ENCODE measurements at places on chromosomes 6 and 20.

GRCh38 chr6:39590871-39591393 lies 134.3 kb downstream of the KIF6 start:
- DNase-seq, result no peak

DNA sequence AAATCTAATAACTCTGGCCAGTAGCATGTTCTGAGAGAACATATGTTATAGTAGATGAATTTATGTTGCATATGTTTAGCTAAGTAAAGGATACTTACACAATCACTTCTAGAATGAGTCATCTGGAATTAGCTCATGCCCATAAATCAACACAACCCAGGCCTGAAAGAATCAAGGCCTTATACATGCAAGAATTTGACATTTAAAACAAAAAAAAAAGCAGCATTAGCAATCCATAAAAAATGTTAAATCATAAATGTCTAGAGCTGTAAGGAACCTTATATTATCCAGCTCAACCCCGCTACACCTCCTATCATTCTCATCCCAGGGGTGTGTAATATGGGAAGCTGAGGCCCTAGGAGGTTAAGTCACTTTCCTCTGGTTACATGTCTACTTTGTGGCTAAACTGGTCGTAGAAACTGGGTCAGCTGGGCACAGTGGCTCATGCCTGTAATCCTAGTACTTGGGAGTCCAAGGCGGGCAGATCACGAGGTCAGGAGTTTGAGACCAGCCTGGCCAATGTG lies 105.2 kb upstream of the CARMIL1 start:
- DNase-seq, result peak; percentile 67

GRCh38 chr20:31819083-31819784 lies at the start of gene MYLK2:
TSS of gene MYLK2 (plus strand) at chr20:31819356. CDS start at chr20:31819581, 225 bp downstream.
- DNase-seq, result no peak

DNA sequence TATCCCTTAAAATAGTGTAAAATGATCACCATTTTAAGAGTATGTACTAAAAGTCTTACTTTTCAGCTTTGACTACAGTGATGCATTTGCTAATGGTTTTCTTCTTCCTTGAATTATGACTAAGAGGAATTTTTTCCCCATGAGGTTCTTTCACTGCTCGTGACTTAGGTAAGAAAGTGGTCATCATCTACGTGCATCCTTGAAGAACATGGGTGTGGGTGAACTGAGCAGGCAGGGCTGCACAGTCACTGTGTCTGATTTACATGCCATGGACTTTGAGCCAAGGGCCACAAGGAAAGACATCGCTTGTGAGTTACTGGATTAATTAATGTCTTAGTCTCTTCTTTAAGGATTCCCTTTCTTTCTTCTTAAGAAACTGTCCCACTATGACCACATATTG lies 33.3 kb downstream of the NQO2 start:
- no peak for DNase-seq

DNA sequence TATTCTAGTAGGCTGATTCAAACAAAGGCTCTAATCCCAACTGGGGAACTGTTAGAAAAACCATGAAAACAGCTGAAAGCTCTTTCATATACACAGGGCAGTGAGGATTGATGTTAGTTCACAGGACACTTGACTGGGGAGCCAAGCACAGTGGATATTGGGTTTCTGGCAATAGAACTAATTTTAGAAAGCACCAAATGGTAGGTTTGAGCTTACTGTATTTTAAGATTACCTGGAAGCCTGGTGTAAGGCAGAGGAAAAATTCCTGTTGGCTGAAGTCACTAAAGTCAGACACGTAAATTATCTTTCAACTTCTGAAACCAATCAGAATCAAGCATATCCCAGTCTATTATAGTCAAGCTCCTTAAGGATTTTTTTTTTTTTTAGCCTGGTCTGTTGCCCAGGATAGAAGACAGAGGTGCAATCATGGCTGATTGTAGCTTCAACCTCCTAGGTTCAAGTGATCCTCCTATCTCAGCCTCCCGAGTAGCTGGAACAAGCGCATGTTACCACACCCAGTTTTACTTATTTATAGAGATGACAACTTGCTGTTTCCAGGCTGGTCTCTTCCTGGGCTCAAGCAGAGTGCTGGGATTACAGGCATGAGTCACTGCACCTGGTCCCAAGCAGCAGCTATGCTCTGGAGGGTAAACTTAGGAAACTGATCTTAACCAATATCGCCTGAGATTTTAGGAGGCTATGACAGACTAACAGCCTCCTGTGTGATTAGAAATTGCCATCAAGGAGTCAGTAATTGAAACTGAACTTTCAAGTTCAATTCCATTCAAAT lies 32.5 kb upstream of the SYNCRIP start:
- no peak for DNase-seq

DNA sequence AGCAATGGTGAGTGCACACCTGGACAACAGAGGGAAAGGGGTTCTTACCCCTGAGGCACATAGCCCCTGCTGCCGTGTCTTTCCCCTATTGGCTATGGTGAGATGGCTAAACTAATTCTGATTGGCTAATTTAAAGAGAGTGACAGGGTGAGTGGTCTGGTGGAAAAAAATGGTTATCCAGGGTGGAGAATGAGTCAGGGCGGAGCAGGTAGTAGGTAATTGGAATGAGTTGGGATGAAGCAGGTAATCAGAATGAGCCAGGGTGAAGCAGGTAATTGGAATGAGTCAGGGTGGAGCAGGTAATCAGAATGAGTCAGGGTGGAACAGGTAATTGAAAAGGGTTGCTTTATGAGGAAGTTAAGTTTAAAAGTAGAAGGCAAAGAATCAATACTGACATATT lies 200.3 kb downstream of the EYA4 start:
- no peak for DNase-seq

- peak; percentile 77 for DNase-seq
Measured at GRCh38 chr6:4313044-4313686, 177.8 kb upstream of the ECI2 start.

- DNase-seq, result no peak
Measured at GRCh38 chr6:15712797-15713196, 50.0 kb upstream of the DTNBP1 start.

DNA sequence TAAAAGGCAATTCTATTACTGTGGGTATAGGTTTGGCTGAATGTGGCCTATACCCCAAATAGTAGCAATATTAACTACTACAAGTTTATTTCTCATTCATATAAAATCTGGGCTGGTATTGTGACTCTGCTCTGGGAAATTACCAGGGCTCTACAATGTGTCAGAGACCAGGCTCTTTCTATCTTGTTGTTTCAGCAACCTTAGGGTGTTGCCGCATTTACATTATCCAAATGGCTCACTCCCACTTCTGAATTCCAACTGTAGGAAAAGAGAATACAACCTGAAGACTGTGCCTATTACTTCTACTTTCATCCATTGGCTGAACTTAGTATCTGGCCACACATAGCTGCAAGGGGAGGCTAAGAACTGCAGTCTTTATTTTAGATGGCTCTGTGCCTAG lies 106.7 kb upstream of the CENPW start:
- no peak for DNase-seq

- no peak for DNase-seq
Measured at GRCh38 chr6:157944983-157945931, 36.4 kb upstream of the SYNJ2 start.

DNA sequence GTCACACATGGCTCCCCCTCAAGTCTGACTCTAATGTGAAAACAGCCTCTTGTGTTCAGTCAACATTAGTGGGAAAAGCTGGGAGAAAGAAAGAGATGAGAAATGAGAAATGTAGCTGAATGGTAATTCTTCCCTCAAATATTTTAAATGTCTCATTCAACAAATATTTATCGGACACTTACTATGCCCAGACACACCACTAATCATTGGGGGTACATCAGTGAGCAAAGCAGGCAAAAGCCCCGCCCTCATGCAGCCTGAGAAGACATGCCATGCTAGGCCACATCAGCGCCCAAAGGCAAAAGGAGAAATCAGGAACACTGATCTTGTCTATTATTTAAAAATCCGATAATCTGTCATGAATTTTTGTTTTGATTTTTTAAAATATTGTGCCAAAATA lies 89.9 kb upstream of the ASF1A start:
- DNase-seq, result no peak

DNA sequence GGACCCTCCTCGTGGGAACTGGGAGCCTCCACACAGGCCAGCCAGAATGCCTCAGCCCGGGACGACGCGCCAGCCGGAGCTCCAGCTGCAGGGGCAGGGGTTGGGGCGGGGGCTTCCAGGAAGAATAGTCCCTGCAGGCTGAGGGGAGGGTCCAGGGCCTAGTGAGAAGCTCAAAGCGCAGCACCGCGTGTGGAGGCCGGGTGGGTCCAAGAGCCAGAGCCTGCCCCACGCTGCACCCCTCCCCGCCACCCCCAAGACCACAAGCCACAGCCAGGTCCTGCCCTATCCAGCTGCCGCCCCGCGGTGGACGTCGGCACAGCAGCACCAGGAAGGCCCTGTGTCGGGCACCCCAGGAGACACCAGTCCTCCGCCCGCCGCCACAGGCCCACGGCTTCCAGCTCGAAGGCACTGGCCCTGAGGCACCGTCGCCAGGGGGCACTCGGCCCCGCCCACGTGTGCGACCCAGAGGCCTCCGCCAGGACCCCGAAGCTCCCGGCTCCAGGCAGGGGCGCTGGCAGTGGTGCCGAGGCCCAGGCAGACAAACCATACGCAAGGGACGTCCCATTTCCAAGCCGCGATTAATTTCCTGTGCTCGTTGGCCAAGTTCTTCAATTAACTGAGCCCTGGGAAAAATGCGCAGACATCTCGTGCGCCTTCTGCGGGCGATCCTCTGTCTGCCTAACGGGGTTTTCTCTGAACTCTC lies 19.5 kb downstream of the KCNQ2 start:
- no peak for DNase-seq

DNA sequence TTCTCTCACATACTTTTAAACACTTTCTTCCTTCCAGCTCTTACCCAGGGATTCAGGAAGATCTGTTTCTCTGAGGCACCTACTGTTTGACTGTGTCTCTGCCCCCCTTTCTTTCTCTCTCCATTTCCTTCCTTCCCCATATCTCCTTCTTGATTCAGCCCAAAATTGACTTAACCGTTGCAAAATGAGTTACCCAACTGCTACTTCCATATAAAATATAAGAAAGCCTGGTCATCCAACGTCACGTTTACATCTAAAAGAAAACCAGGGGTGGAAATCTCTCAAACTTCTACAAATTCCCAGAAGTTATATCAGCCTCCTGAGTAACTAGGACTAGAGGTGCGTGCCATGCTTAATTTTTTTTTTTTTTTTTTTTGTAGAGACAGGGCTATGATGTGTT lies 95.2 kb upstream of the INSM1 start:
- DNase-seq, result no peak

DNA sequence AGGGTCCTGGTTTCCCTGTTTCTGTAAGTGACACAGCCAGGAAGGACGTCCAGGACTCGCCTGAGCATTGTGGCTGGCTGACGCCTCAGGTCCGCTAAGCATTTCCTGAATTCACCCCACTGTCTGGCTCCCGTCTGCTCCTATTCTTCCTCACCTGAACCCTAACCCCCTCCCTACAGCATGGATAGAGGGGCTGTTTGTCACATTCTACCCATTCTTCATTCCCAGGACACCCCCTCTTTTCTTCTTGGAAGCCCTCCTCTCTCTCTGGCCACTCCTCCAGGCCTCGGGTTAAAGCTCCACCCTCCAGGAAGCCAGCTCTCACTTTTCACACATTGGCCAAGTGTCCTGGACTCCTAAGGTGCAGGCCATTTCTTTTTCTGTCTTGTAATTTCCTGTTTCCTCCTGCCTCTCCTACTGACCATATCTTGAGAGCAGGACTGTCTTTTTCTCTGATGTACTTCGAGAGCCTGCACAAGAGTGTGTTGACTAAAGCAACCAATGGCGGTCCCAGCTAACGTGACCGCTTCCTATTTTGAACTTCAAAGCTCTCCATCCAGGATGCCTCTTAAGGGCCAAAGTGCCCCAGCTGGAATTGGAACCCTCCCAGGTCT lies 24.2 kb upstream of the MYMX start:
- DNase-seq, result no peak

GRCh38 chr6:75492386-75493153 lies 1.0 kb downstream of the FILIP1 start:
- DNase-seq, result no peak

DNA sequence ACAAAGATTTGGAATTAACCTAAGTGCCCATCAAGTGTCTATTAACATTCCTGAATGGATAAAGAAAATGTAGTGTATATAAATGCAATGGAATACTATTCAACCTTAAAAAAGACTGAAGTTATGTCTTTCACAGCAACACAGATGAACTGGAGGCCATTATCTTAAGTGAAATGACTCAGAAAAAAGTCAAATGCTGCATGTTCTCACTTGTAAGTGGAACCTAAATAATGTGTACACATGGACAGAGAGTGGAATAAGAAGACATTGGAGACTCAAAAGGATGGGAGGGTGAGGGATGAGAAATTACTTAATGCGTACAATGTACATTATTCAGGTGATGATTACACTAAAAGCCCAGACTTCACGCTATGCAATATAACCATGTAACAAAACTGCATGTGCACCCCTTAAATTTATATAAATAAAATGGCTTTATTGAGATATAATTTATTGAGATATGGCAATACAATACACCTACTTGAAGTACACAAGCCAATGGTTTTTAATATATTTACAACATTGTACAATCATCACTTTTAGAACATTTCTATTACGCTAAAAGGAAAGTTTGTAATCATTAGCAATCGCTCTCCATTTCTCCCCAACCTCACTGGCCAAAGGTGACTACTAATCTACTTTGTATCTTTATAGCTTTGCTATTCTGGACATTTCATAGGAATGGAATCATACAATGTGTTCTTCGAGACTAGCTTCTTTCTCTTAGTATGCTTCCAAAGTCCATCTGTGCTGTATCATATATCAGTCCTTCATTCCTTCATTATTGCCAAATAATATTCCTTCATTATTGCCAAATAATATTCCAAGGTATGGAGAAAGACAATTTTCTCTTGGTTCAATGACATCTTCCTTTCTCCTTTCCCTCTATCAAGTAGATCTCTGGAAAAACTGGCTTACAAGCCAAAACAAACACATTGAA lies 5.8 kb downstream of the STX7 start:
- no peak for DNase-seq

DNA sequence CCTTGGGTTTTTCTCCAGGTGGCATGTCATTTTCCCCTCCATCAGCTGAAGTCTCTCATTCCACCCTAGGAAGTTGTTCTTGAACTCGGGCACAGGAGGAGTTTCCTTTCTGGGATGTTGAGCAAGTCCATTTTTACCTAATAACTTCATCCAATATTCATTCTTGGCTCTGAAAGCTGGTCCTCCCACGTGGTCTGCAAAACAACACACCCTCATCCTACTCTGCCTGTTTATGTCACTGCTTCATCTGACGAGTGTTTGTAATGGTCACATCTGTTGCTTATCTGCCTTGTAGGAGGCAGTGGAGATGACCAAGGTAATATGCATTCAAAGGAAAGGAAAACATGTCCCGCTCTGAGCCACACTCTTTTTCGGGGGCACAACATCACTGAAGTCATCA lies 41.7 kb upstream of the AIG1 start:
- DNase-seq, result no peak

- DNase-seq, result no peak
Measured at GRCh38 chr20:45051204-45052060, 49.5 kb downstream of the KCNS1 start.
